ENCODE measurements at places on chromosomes 1 and 21. TPM values are rescaled to one million over a fixed set of nuclear protein-coding genes. Genes with fewer than 3 reads are reported as not detected.

DNA sequence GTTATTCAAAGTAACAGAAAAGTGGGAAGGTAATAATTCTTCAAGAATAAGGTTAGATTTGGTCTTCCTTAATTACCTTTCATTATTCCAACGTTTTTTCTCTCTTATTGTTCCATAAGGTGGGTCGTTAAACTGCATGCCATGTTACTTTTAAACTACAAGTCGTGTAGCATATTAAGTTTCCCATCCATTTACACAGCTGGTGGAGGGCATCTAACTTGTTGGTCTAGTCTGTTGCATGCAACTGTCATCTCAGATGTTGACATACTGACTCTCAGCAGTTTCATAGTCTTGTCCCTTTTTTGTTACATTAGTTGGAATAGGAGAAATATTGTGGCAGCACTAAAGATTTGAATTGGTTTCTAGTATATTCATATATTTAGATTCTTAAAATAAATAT is 54.6 kb upstream of the BMP8A start:
- DNase-seq, result no peak

- no peak for DNase-seq
These were observed 76.9 kb upstream of the DSCAM start for GRCh38 chr21:40923901-40924300.

DNA sequence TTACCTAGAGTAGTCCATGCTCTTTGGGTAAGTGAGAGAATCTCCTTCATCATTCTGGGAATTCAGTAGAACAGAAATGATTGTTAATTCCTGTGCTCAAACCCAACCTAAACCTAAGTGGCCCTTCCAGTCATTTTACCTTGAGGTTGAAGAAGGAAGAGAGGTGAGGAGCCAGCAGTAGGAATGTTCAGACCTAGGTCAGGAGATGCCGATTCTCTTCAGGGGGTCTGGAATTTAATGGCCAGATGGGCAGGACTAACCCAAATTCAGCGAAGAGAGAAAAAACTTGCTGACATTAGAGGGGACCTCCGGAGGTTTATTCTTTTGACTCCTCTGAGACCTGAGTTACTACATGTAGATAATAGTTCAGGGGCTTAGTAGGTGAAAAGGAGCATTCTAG is 16.5 kb upstream of the OR2B11 start:
- no peak for DNase-seq

GRCh38 chr1:204225841-204226735 is 12.3 kb upstream of the GOLT1A start:
- DNase-seq, result no peak

GRCh38 chr1:65048335-65048734 is 82.0 kb upstream of the JAK1 start:
- DNase-seq, result peak; percentile 12

Gene PBX1
- total RNA-seq, result 67.4 TPM

Gene UBXN10
- total RNA-seq, result not detected

Gene AGBL4
- total RNA-seq, result not detected

Gene UMODL1
- not detected for total RNA-seq

Measured in fibroblast of villous mesenchyme (primary cell).